ENCODE measurements at places on chromosomes 2 and 18.

DNA sequence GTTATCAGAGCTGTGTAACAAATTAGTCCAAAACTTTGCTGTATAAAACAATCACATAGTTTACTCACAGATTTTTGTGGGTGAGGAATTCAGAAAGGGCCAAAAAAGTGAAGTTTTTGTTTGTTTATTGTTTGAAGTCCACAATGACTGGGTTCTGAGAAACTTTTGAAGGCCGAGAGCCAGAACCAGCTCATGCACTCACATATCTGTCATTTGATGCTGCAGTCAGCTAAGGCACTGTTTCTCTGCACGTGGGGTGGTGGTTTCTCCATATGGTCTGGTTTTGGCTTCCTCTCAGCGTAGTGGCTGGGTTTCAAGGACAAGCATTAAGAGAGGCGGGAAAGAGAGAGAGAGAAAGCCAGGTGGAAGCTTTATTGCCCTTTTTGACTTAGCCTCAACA, 131.8 kb downstream of the TWIST2 start:
- DNase-seq = no peak

DNA sequence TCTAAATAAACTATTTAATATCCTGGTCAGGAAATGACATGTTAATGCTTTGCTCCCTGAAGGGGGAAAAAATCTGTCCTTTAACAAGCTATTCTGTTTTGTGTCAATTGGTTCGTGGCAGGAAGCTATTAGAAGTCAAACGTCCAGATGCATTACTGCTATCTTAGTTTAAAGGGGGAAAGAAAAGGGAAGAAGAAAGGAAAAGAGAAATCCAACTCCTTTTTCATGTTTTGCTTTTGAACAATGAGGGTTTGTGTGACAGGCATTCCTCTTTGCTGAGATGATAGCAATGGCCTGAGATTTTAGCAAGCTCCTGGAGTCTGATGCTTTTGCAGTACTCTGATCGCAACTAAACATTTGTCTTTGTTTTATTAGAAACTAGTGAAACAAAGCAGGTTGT, 24.6 kb downstream of the TRIB2 start:
- DNase-seq = no peak

- DNase-seq = no peak
Measured at GRCh38 chr2:104448661-104449440, 405.1 kb upstream of the POU3F3 start.

DNA sequence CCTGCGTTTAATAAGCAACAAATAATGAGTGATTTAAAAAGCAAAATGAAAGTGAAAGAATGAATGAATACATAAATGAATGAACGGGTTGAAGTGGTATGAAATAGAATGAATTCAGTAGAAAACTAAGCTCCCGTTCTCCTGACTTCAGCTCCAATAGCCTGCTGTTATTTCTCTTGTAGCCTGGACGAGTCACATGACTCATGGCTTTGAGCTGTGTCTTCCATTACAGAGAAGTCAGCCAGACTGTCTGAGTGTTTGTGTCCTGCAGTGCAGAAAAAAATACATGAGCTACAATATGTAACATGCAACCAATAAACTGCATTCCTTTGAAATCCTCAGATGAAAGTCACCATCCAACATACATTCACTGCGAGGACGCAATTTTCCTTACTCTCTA, 21.2 kb downstream of the SCG2 start:
- DNase-seq = no peak

DNA sequence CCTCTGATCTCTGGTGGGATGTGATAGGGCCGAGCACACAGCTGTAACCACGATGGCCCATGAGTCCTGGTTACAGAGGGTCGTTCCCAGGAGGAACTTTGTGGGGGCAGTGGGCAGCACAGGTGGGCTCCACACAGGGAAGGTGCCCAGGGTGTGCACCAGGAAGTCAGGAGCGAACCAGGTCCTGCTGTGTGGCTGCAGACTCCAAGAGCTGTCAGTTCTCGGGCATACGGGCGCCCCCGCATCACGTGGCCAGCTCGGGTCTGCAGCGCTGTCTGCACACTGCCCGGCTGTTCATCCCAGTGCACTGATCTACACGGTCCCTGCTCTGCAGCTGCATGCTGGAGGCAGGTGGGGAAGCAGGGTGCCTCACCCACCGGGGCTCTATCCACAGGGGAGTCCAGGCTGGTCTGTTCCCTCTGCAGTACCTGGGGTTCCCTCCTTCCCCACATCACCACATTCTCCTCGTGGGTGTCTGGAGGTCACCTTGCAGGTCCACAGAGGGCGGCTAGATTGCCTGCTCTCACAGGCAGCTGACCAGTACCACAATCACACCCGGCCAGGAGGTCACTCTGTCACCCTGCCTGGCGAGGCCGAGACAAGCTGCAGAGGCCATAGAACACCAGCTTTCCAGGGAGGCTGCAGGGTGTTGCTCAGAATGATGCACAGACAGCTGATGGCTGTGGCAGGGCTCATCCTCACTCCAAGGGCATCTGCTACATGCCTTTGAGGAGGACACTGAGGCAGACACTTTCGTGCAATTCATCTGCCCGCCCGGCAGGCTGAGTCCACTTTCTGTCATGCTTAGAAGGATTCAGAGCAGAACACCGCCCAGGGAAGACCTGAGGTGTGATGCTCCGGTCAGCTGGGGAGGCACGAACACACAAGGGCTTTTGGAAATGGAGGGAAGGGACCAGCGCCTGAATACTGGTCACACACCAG, 202.7 kb downstream of the EIPR1 start:
- peak; percentile 43 for DNase-seq

- no peak for DNase-seq
Measured at GRCh38 chr2:202400941-202401340, 24.8 kb downstream of the BMPR2 start.

DNA sequence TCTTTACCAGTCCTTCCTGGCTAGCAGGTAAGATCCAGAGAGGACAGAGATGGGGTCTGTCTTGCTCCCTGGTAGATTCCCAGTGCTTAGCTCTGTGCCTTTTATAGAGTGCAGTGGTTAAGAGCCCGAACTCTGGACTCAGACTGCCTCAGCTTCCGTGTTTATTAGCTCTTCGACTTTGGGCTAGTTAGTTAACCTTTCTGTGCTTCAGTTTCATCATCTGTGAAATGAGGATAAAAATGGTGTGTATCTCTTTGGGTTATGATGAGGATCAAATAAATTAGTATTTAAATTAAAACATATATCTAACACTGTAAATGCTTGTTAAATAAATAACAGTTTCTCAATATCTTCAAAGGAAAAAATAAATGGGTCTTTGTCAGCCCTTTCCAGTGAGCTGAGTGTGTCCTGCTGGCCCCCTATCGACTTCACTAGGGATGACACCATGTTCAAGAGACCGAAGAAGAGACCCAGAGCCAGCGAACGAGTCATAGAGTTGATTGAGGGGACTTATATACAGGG, 38.2 kb downstream of the CERS6 start:
- DNase-seq = no peak

DNA sequence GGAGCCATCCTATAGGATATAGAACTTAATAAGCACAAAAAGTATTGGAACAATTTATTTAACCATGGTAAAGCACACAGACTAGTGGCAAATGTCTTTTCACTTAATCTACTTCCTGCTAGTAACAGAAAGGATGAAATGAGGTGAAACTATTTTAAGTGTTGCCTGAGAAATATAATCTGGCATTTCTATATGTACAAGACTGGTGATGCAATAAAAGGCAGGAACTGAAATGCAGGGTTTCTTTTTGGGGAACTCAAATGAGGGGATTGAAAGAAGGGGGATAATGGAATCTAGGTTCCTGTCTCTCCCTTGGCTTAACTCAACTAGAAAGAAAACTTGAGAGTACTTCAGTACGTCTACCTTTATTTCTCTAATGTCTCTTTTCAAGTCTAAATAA, 122.3 kb downstream of the MEMO1 start:
- no peak for DNase-seq

DNA sequence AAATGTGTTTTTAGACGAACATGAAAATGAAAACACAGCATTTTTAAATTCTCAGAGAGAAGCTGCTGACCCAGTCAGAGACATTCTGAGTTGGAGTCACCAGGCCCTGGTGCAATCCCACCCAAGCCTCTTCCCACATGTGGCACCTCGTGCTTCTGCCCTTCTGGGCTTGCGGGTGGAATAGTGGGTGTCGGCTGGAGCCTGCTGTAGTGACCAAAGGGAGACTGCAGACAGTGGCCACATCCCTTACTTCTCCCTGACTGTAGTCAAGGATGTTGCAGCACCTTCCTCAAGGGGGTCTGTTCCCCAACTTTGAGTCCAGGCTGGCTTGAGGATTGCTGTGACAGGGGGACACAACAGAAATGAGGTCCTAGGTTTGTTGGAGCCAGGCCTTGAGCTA, 104.4 kb upstream of the GLI2 start:
- DNase-seq = peak; percentile 41

GRCh38 chr2:95165030-95165370, 609 bp upstream of the ZNF2 start:
- no peak for DNase-seq

- no peak for DNase-seq
Measured at GRCh38 chr2:144211826-144212225, 308.1 kb downstream of the ZEB2 start.

DNA sequence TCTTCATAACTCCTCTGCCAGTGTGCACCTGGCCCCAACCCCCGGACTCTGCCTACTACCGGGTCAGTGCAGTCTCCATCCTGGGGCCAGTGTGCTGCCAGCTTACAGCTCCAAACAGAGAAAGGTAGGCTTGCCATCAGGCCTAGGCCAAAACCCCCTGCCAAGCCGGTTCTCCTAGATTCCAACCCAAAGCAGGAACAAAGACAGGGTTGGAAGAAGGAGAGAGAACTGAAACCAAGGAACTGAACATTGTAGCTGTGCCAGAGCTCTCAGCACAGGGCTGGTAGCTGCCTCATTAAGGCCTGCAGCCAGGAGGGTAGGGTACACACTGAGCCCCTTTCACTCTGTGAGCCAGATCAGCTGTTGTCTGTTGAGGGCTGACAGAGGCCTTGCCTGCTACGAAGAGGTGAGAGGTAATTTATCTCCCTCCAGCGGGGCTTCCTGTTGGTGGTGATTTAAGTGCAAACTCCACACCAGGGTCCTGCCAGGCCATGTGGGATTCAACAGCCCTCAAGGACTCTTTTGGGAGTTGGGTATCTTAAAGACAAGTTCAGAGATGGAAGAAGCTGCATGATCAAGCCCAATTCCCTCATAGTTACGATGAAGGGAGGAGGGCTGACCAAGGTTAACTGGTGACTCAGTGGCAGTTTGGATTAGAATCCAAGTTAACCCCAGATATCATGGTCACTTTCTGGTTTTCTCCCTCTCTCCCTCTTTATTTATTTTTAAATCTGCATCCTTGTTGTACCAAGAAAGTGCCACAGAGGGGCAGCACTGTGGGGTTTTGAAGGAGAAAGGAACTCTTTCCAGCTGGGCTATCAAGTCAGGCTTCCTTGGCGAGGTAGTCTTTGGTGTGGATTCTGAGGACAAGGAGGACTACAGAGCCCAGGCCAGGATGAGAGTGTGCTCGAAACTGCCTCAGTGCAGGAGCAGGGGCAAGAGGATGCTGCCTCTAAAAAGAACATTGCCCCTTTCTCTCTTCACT, 48.1 kb downstream of the CYRIA start:
- no peak for DNase-seq

DNA sequence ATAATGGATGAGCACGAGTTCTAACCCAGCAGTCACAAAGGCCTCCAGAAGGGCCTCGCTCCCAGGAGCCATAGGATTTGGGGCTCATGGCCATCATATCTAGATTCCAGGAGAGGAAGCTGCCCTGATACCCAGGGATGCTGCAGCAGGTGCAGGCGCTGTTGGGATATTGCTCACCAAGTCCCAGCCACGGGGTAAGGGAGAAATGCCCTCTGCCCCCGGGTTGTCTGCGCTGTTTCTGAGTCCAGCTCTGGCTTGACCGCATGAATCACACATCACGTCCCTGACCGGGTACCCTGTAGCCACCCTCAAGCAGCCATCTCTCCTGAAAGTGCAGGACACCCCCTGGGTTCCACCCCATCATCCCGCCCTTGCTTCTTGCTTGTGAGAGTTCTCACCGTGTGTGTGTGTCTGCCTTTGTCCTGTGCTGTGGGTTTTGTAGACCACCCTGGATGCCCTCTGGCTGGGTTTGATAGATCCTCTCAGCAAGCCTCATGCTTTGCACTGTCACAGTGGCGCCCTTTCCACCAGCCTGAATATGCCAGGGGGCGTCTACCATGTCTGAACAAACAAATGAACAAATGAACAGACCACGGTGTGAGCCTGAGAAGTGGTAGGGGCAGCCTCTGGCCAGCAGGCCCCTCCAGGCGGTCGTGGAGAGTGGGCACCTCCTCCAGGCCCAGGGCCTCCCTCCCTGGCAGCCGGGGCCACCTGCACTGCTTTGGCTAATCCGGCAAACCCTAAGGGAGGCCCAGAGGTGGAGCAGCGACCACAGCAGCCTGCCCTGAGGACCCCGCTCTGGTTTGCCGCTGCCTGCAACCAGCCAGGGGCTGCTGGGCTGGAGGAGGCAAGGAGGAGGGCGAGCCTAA, 32.1 kb downstream of the ADRA2B start:
- peak; percentile 47 for DNase-seq

GRCh38 chr2:215269397-215270117, 42.3 kb upstream of the ATIC start:
- DNase-seq = no peak

DNA sequence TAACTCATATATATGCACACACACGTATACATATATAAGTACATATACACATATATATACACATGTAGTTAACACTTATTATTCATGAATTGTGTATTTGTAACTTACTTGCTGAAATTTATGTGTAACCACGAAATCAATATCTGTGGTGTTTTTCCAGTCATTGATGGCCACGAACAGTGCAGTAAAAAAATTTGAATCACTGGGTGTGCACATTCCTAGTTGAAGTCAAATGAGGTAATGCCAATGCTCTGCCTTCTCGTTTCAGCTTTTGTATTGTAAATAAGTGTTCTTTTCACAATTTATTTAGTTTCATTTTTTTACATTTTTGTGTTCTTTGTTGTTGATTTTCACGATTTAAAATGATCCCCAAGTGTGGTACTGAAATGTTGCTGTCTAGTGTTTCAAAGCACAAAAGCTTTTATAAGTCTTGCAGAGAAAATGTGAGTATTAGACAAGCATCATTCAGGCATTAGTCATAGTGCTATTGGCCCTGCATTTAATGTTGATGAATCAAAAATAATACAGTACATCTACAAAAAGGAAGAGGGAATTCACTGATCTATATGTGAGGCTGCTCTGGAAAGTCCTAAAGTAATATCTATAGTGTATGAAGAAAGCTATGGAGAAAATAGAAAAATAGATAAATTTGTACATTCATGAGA, 419.0 kb downstream of the DSC3 start:
- no peak for DNase-seq

DNA sequence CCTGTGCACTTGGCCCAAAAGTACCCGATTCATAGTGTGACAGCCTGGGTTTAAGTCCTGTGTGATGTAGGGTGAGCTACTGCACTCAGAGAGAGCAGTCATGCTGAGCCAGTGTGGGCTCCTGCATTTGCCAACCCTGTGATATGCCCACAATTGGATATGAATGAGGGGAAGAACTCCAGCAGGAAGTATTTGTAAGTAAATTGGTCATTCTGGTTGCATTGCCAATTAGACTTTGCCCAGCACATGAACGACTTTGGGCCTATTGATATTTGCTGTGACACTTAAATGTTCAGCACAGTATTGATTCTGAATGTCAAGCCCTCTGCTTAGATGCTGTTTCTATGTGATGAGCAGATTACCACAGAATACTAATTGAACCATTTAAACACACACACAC, 570.9 kb downstream of the PIK3C3 start:
- DNase-seq = no peak

All from upper lobe of right lung (tissue), 1 donor.